GM13976 (cell line): ENCODE measurements at places on chromosomes 4 and X.

DNA sequence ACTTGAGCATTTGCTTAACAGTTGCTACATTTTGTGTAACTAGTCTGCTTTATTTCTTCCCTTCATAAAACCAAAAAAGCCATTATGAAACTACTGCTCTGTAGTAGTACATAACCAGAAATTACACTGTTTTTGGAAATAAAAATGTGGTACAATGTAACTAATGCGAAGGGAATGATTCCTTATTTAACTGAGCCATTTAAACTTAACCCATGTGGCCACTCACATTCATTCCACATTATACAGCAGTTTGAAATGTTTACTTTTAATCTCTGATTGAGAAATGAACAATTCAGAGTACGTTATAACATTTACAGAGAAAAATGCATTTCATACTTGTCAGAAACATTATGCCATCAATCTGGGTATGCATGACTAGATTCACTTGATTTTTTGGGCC lies 94.2 kb downstream of the NYX start:
- DNase-seq: no peak

- no peak for DNase-seq
Measured at GRCh38 chrX:109760922-109761250, 27.8 kb upstream of the ACSL4 start.

GRCh38 chr4:118850488-118851173 lies 14.7 kb upstream of the SEC24D start:
- DNase-seq: peak; percentile 44

DNA sequence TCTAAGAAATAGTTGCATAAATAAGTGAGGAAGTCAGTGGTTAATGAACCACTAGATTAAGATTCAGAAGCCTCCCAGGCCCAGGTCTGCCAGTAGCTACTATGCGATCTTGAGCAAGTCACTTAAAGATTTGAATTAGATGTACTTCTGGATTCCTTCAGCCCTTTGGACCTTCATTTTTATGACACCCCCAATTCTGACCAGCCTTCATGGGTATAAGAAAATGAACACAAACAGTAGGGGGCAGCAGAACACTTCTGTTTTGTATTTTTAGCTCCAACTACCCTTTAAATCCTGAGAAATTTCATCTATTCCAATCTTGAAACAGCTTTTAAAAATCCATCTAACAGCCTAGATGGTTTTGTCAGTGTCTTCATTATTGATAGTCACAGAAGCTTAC lies 19.0 kb downstream of the TMEM47 start:
- DNase-seq: no peak

- no peak for DNase-seq
Measured at GRCh38 chrX:103864149-103864548, 32.1 kb upstream of the RAB9B start.

DNA sequence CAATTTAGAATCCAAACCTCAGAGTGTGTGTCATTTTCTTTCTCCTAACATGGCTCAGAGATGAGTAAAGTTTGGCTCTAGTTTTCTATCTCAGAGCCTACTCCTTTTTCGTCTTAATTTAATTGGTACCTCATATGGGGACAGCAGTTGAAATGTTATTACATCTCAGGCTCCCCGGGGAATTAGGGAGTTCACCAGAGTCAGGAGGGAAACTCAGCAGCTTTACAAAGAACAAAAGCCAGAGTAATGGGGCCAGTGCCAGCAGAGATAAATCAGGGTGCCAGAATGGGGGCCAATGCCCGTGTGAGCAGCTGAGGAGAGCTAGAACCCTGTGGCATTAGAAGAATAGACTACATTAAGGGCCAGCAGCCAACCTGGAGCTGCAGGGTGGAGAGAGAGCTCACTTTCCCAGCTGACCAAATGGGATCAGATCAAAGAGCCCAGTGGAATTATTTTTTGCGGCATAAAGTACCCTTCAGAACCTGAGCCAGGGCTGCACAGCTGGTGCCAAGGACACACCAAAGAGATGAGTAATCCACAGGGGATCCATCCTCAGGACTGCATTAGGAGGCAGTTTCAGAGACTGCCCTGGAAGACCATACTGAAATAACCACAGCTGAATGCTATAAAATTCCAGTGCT lies 207.1 kb upstream of the DKK2 start:
- DNase-seq: no peak

- DNase-seq: no peak
Measured at GRCh38 chr4:37522996-37523395, 163.2 kb downstream of the RELL1 start.

DNA sequence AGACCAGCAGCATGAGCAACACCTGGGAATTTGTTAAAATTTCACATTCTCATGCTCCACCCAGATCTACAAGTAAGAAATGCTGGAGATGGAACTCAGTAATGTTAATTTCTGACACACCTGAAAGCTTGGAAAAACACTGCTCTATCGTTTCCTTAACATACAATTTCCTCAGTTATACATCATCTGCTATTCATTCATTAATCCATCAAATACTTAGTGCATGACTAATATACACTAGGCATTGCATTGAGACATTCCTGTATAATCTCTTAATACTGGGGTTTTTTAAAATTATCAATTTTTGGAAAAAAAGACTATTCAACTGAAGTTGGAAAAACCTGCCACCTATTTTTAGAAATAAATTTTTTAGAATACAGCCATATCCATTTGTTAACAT lies 106.1 kb downstream of the CHM start:
- DNase-seq: no peak

GRCh38 chr4:1261107-1261928 lies 12.4 kb upstream of the CTBP1 start:
- DNase-seq: no peak

GRCh38 chr4:26579169-26579568 lies 4.7 kb upstream of the TBC1D19 start:
- DNase-seq: no peak

DNA sequence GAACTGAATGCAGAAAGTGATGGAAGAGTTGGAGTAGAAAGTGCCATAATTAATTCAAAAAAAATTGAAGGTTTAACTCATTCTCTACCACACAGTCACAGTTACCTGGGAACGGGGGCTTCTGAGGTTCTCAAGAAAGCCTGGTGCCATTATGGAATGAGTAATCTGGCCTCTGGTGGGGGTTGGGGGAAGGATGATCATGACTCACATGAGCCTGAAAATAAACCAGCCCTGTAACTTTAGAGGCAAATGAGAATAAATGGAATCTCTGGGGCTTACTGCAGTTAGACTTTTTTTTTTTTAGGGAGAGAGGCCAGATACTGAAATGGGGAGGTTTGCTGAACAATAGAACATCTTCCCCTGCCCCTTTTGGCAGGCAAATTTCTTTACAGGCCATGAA lies 55.3 kb downstream of the SOD3 start:
- peak; percentile 22 for DNase-seq

GRCh38 chrX:107675823-107676555 lies 47.7 kb downstream of the PRPS1 start:
- no peak for DNase-seq

GRCh38 chr4:162847945-162848549 lies 318.6 kb downstream of the NAF1 start:
- no peak for DNase-seq

- DNase-seq: no peak
Measured at GRCh38 chrX:106168107-106168506, at the start of gene PWWP3B. TSS of gene PWWP3B (plus strand) at chrX:106168305. CDS start at chrX:106205433, 37,128 bp downstream.

- DNase-seq: no peak
Measured at GRCh38 chr4:145709843-145710242, 29.9 kb downstream of the C4orf51 start.

GRCh38 chr4:15847746-15848145 lies 69.6 kb downstream of the CD38 start:
- DNase-seq: no peak
